ENCODE measurements at places on chromosomes 13 and 19. TPM values are rescaled to one million over a fixed set of nuclear protein-coding genes. Genes with fewer than 3 reads are reported as not detected.

- peaks cover 35% of the 10 kb centered on the region for H3K4me1 ChIP-seq
- H3K27ac ChIP-seq: peak overlapping the region; percentile 72
- H3K27me3 ChIP-seq: no peaks in the 10 kb centered on the region
- H3K36me3 ChIP-seq: peaks cover 4% of the 10 kb centered on the region
Measured at GRCh38 chr13:91747186-91747585, 348.8 kb downstream of the GPC5 start.

DNA sequence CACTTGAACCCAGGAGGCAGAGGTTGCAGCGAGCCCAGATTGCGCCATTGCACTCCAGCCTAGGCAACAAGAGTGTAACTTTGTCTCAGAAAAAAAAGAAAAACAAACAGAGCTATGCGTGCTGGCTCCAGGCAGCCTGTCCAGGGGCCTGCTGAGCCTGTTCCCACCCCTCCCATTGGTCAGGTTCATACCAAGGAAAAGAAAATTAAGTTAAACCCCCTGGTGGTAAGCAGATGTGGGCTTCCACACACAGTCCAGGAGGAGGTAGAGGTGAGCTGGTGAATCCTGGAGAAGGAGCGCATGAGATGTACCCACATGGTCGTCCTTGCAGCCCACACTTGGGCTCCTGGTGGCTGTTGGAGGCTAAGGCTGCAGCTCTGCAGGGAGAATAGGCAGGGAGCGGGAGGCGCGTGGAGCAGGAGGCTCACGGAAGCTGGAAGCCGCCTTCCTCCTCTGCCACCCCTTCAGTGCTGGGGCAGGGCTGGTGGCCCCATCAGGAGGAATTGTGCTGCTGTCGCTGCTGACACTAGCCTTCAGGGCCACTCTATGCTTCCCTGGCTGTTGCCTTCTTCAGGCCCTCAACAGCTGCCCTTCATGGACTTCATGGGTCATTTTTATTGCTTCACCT is 10.5 kb upstream of the CHAMP1 start:
- H3K36me3 ChIP-seq: peaks cover 11% of the 10 kb centered on the region
- no peak for DNase-seq
- H3K27me3 ChIP-seq: no peaks in the 10 kb centered on the region
- H3K4me1 ChIP-seq: no peaks in the 10 kb centered on the region

GRCh38 chr13:76828316-76828741 is 57.9 kb downstream of the KCTD12 start:
- H3K36me3 ChIP-seq: no peaks in the 10 kb centered on the region
- H3K27me3 ChIP-seq: no peaks in the 10 kb centered on the region
- no peak overlapping the region for H3K4me3 ChIP-seq
- H3K4me1 ChIP-seq: peaks cover 15% of the 10 kb centered on the region
- H3K27ac ChIP-seq: no peak overlapping the region

DNA sequence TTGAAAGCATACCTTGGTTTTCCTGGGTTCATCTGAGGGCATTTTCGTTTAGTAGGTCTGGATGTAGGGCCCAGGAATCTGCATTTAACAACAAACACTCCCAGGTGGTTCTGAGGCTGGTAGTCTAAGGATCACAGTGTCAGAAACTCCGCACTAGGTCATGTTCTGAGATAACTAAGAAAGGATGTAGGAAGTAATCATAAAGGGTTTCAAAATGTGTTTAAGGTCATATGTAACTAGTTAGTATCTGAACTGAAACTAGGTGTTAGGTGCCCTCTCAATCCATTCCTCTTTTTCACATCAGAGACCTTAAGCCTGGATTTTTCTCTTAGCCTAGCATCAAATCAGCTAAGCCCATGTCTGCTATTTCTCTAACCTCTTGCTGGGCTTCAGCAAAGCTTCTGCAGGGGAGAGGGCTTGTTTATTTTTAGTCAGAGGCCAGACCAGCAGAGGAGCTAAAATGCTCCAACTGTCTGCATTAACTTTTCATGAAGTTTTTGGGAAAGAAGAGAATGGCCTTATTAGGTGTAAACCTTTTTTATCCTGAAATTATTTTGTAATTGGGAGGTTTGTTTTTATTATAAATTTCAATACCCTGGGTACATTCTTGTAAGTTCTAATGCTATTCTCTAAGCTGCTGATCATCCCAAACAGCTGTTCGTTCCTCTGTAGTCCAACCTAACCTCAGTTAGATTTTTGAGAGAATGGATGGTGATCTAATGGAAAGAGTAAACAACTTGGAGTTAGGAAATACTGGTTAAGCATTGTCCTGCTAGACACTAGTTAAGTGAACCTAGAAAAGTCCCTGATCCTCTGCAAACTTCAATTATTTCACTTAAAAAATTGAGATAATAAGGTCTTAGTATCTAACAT is 262.8 kb upstream of the RFC3 start:
- no peaks in the 10 kb centered on the region for H3K27me3 ChIP-seq
- peaks cover 4% of the 10 kb centered on the region for H3K4me1 ChIP-seq
- no peak overlapping the region for H3K4me3 ChIP-seq
- no peak overlapping the region for H3K27ac ChIP-seq

GRCh38 chr13:40590112-40590862 is 76.2 kb downstream of the FOXO1 start:
- H3K27me3 ChIP-seq: no peaks in the 10 kb centered on the region
- no peak overlapping the region for H3K4me3 ChIP-seq
- DNase-seq: no peak
- peaks cover 63% of the 10 kb centered on the region for H3K4me1 ChIP-seq

Gene DCT
- total RNA-seq: 0.43 TPM

All from neural crest cell (in vitro differentiated cells).